ENCODE measurements at places on chromosomes 6 and 20.

GRCh38 chr6:157246048-157246630, 77.2 kb downstream of the TMEM242 start:
- peaks cover 10% of the 10 kb centered on the region for H3K4me1 ChIP-seq
- no peak for DNase-seq
- peaks cover 2% of the 10 kb centered on the region for H3K36me3 ChIP-seq
- H3K27ac ChIP-seq = no peak overlapping the region
- H3K27me3 ChIP-seq = peaks cover 4% of the 10 kb centered on the region

DNA sequence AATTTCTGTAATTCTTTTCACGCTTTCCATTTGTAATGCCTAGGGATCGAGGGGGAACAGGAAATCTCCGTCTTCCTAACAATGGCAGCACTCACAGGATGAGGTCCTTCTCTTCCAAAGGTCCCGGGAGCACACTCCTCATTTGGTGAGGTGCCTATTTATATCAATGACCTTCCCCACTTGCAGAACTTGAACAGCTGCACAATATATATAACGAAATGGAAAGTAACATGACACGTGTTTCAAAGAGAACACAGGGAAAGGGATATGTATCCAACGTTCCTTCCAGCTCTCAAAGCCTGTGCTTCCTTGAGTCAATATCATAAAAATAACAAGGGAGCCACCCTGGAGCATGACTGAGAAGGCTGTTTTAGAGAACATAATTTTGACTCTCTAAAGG, 78.6 kb upstream of the RBM24 start:
- H3K36me3 ChIP-seq = no peaks in the 10 kb centered on the region
- peaks cover 10% of the 10 kb centered on the region for H3K27me3 ChIP-seq
- H3K4me3 ChIP-seq = no peak overlapping the region
- no peak for DNase-seq

GRCh38 chr20:6212903-6213302, 90.1 kb upstream of the FERMT1 start:
- H3K4me1 ChIP-seq = no peaks in the 10 kb centered on the region
- DNase-seq = no peak
- H3K36me3 ChIP-seq = no peaks in the 10 kb centered on the region
- no peak overlapping the region for H3K4me3 ChIP-seq

DNA sequence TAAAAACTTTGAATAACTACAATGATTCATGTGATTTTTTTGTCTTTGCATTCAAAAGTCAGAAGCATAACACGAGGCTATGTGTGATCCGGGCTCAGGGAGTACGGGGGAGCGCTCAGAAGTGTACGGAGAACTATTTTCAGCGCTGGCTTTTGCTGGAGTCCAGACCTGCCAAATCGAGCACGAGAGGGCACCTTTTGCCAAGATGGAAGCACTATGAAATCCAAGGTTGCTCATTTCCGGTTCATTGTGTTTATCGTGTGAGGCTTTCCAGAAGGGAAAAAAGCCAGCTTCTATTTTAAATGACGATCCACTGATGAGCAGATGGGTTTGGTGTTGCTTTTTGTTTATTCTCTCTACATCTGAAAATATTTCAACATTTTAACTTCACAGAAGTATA, 11.3 kb downstream of the RAMACL start:
- H3K4me1 ChIP-seq = peaks cover 6% of the 10 kb centered on the region
- no peak overlapping the region for H3K27ac ChIP-seq
- no peak overlapping the region for H3K4me3 ChIP-seq
- DNase-seq = no peak
- peaks cover 18% of the 10 kb centered on the region for H3K36me3 ChIP-seq
- H3K27me3 ChIP-seq = no peaks in the 10 kb centered on the region

- H3K27me3 ChIP-seq = peaks cover 2% of the 10 kb centered on the region
- no peaks in the 10 kb centered on the region for H3K36me3 ChIP-seq
- H3K4me3 ChIP-seq = no peak overlapping the region
- no peak overlapping the region for H3K27ac ChIP-seq
- peaks cover 2% of the 10 kb centered on the region for H3K4me1 ChIP-seq
- DNase-seq = no peak
These were observed 3.2 kb upstream of the LGSN start for GRCh38 chr6:63322981-63323380.

DNA sequence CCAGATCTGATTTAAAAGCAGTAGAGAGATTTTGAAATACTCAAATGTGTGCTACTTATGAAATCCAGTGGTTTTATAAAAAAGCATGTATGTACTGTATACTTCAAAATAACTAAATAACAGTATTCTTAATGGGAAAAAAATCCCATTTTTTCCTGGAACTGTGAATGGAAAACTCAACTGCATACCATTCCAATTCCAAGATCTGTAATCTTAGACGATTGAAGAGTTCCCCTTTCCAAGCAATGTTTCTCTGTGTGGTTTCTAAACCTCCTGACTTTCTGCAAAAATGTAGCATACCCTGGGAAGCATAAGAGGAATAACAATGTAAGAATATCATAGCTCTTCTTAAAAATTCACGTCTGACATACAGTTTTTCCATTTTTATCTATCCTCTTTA, 40.3 kb upstream of the HIVEP2 start:
- DNase-seq = no peak
- no peaks in the 10 kb centered on the region for H3K36me3 ChIP-seq

DNA sequence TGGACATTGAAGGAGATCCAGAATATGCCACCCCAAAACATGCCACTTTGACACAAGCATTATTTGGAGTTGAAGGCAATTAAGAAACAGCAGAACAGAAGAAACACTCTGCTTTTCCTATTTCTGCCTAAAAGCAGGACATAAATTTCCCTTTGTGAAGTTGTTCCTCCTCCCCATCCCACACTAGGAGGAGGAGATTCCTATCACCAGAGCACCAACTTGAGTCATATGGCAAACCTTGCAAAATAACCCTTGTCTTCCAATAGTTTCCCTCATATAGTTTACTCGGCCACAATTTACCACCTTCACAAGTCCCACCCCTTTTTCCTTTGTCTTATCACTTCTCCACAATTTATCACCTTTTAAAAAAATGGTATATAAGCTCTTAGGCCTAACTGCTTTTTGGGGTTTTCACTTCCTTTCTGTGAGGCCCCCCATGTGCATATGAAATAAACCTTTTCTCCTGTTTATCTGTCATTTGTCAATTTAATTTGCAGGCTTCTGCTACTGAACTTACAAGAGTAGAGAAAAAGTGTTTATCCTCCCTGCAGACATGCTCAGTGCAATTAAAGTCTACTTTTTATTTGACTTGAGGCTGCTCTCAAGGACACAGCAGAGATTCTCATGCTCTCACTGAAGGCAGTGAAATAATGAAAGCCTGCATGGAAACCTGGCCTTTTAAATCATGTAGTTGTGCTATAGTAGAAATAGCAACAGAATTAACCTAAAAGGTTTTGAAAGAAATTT, 2.8 kb upstream of the RAB23 start:
- peaks cover 5% of the 10 kb centered on the region for H3K36me3 ChIP-seq
- H3K27me3 ChIP-seq = no peaks in the 10 kb centered on the region
- H3K27ac ChIP-seq = no peak overlapping the region

- H3K27me3 ChIP-seq = no peaks in the 10 kb centered on the region
- DNase-seq = no peak
- H3K27ac ChIP-seq = peak overlapping the region; percentile 22
- H3K36me3 ChIP-seq = no peaks in the 10 kb centered on the region
- H3K4me3 ChIP-seq = no peak overlapping the region
These were observed 90.9 kb downstream of the PSMG4 start for GRCh38 chr6:3349388-3350251.

DNA sequence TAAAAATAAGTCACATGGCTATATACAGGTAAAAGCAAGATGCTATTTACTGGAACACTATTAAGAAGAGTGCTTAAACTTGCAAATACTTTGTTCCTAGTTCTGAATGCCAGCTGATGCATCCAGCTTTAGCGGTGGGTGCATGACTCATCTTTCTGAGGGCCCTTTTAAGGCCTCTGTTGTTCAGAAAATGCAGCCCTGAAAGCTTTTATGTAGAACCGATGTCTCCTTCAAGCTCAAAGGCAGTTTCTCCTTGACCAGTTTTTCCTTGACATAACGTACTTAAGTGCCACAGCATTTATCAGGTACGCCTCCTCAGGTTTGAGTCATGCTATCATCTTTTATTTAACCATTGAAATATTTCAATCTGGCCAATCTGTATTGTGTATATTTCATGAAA, 82.8 kb downstream of the MLIP start:
- no peaks in the 10 kb centered on the region for H3K36me3 ChIP-seq
- peaks cover 9% of the 10 kb centered on the region for H3K4me1 ChIP-seq
- no peak overlapping the region for H3K27ac ChIP-seq
- H3K4me3 ChIP-seq = no peak overlapping the region

DNA sequence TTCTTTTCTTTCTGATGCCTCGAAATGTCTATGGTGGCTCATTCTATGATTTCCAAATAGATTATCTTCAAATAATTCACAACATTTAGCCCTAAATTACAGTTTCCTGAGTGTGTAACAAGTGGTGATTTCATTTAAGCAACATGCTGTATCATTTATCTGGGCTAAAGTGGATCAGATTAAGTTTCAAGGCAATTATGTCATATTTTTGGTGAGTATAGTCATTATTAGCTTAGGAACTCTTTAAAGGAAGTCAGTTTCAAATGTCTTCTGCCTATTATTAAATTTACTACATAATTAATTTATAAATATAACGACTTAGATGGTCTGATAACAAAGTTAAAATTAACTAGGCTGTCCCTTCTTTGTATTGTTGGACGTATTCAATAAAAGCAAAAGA, 847.9 kb upstream of the FLRT3 start:
- peak overlapping the region; percentile 52 for H3K27ac ChIP-seq
- H3K4me3 ChIP-seq = no peak overlapping the region

DNA sequence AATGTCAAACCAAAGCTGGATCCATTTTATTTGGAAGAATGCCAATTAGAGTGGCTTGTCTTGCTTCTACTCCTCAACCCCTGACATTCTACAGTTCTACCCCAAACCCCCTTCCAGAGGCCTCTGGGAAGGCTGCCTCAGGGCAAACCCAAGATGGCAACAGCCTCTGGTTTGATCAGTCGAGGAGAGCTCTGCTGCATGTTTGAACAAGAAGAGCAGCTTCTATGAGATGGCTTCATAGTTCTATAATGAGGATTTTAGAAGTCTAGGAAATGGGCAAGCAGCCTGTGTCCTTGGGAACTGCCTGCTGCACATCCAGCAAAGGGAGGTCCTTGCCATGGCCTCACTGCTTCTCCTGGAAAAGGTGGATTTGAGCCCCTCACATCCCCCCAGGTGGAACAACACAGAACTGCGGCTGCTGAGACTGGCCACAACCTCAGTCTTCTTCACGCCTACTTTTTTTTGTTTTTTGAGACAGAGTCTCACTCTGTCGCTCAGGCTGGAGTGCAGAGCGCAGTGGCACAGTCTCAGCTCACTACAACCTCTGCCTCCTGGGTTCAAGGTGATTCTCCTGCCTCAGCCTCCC, 37.9 kb downstream of the ZC3H12D start:
- no peaks in the 10 kb centered on the region for H3K36me3 ChIP-seq
- no peak for DNase-seq
- no peak overlapping the region for H3K4me3 ChIP-seq
- peaks cover 16% of the 10 kb centered on the region for H3K27me3 ChIP-seq

- H3K4me3 ChIP-seq = no peak overlapping the region
- DNase-seq = no peak
- H3K27ac ChIP-seq = no peak overlapping the region
- peaks cover 53% of the 10 kb centered on the region for H3K4me1 ChIP-seq
These were observed 63.3 kb downstream of the DLL1 start for GRCh38 chr6:170227521-170227983.

GRCh38 chr20:40644863-40645262, 44.2 kb downstream of the MAFB start:
- no peak overlapping the region for H3K27ac ChIP-seq
- no peak overlapping the region for H3K4me3 ChIP-seq
- H3K36me3 ChIP-seq = no peaks in the 10 kb centered on the region

GRCh38 chr6:118735320-118735719, 83.9 kb upstream of the CEP85L start:
- H3K36me3 ChIP-seq = no peaks in the 10 kb centered on the region
- no peak overlapping the region for H3K4me3 ChIP-seq
- H3K27me3 ChIP-seq = peaks cover 6% of the 10 kb centered on the region
- H3K27ac ChIP-seq = no peak overlapping the region
- H3K4me1 ChIP-seq = peaks cover 9% of the 10 kb centered on the region
- DNase-seq = no peak

GRCh38 chr6:152404086-152404857, 232.9 kb downstream of the SYNE1 start:
- peaks cover 4% of the 10 kb centered on the region for H3K4me1 ChIP-seq
- no peak overlapping the region for H3K27ac ChIP-seq
- no peaks in the 10 kb centered on the region for H3K36me3 ChIP-seq
- H3K27me3 ChIP-seq = no peaks in the 10 kb centered on the region

DNA sequence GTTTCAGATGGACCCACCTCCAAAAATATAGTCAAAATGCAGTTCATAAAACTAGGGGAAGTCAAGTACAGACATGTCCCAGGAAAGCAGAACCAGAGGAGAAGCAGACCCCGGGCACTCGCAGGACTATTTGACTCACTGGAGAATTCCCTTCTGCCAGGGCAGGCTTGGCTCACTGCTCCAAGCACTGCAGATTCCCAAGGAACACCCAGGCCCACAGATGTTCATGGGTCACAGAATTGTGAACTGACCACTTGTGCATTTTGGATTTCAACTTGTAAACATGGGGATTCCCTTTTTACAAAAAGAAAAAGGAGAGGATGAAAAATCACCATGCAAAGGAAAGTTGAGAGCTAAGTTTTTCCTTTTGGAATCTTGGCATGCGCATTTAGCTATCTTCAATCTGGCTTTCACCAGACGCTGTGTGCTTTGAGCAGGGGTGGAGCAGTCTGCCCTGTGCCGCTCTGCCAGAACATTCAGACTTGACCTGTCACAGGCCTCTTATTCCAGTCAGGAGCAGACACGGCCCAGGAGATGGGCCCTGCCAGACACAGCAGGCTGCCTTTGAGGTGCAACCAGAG, 237.5 kb upstream of the TAB2 start:
- H3K27ac ChIP-seq = peak overlapping the region; percentile 79
- H3K4me1 ChIP-seq = peaks cover 37% of the 10 kb centered on the region
- no peak overlapping the region for H3K4me3 ChIP-seq
- H3K27me3 ChIP-seq = no peaks in the 10 kb centered on the region

DNA sequence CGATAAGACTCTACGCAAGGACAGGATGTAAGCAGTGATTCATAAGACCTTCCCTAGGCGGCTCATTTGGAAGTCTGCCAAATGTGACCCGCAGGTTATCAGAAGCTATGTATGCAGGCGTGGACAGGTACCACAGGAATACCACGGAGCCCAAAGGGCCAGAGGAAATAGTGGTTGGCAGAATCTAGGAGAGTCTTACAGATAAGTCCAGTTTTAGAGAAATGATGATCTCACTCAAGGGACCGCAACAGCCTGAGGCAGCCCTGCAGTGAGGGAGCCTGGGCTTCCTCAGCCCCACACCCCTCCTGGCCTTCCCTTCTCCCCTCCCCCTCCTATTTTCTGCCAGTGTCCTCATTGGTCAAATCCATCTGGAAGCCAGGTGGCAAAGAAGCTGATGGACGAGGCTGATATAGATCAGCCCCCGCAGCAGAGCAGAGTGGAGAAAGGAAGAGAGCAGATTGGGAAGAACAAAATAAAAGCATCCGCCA, 110.6 kb downstream of the FNDC1 start:
- H3K4me3 ChIP-seq = no peak overlapping the region
- no peak overlapping the region for H3K27ac ChIP-seq
- H3K4me1 ChIP-seq = no peaks in the 10 kb centered on the region

Measured in mesothelial cell of epicardium (in vitro differentiated cells).